ENCODE measurements at places on chromosomes 4 and X.

DNA sequence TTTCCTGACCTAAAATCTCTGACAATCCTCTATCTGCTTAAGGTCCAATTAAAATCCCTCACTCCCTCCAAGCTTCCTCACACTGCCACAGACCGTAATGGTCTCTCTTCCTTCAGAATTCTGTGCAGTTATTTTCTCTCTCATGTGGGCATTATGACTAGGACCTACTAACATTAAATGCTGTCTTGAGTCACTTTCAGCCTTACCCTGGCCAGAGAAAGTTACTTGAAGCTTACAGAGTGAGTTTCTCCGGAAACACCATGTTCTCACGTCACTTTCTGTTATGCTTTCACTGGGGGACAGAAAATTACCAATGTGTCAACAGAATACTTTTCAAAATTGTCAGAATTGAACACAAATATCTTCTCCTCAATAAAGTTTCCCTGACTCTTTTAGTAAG is 271.8 kb downstream of the INPP4B start:
- DNase-seq, result no peak

DNA sequence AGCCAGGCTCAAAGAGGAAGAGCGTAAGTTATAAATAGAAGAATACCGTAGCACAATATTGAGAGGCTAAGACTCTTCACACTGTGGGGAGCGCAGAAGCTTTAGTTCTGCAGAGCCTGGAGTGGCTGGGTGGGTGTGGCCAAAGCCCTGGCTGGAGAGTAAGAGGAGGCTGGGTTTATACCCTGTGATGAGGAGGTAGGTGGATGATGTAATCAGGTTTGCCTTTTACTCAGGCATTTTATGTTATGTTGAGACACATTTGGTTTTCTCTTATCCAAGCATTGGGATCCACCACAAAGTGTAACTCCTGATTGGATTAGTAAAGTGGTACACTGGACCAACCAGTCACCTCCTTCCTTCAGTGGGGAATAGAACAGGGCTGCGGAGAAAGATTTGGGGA is 13.9 kb downstream of the CDS1 start:
- no peak for DNase-seq

GRCh38 chr4:156437666-156438065 is 484.0 kb upstream of the CTSO start:
- DNase-seq, result no peak

GRCh38 chr4:94211861-94212260 is 4.2 kb downstream of the SMARCAD1 start:
- no peak for DNase-seq

DNA sequence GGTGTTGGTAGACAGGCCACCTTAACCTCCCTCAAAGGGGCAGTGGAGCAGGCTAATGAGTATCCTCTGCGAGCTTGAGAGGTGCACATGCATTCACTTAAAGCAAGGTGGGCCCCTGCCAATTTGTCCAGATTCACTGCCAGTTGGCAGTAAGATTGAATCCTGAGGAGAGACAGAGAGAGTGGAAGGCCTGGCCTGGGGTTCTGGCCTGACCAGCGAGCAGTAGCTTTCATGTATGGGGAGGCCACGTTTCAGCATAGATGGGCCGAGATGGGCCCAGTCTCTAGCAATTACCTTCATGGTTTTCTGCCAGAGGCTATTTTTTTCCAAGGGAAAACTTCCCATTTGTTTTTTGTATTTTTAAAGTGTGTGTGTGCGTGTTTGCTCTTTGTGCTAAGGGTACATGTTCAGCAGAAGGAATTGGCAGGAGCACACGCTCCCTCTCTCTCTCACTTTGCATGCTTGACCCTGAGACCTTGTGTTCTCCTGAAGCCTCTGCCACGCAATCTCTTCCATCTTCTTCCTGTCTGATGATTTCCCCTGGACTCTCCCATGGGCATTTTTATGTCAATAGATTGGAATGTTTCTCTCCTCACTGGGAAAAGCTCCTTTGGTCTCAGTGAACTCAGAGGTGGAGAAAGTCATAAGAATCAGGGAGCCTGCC is 215.8 kb upstream of the SFRP2 start:
- DNase-seq, result no peak
